ENCODE measurements at places on chromosomes 16 and 17.
A peak's percentile ranks its signal among the peaks of the same experiment; 100 is the strongest.

DNA sequence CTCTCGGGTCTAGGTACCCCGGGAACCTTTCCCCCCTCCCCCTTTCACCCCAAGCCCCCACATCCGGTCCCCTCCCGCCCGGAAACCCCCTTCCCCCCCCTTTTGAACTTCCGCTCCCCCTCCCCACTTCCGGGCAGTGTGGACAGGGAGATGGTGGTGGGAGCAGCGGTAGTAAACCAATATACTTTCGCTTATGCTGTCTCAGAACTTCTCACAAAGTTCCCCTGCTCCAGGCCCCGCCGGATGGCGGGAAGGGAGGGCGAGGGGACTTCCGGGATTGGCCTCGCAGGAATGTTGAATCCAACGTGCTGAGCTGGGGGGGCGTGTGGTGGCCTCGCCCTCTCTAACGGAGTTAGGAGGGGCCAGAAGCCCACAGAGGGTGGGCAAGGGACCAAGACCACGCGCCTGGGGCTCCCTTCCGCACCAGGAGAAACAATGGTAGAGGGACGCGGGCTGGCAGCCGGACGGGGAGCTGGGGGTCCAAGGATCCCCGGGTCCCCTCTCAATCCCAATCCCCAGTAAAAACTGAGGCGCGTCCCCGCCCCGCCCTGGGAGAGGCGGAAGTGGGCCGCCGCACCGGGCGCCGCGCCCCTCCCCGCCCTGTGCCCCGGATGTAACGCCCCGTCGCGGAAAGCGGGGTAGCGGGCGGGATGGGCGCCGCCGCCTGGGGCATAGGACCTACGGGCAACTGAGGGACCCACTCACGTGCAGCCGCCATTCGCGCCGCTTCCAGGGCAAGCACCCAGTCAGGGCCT, 742 bp downstream of the PFN1 start:
- peak; percentile 77 for DNase-seq

DNA sequence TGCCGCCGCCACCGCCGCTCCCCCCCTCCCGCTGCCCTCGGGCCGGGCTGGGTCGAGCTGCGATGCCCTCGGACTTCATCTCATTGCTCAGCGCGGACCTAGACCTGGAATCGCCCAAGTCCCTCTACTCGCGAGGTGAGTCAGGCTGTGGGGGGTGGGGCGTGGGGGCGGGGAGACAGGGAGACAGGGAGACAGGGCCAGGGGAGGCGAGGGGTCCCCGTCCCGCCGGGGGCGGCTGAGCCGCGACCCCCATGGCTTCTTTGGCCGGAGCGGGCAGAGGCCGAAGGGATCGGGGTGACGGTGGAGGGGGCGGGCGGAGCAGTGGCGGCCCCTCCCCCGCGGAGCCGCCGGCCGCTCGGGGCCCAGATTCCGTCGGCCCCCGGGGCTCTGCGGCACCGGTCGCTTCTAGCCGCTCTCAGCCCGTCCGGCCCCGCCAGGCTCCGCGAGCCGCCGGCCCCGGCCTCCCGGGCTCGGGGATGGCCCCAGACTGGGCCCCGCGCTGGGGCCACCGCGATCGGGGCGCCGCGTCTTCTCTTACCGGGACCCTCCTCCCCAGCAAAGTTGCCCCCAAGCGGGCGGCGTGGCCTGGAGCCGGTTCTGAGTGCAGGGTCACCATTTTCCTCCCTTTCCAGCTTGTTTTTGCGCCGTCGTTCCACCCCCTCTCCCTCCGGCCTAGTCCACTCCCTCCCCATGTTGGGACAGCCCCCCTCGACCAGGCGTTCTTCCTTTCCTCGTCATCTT, 644 bp downstream of the NFAT5 start:
- peak; percentile 40 for DNase-seq

DNA sequence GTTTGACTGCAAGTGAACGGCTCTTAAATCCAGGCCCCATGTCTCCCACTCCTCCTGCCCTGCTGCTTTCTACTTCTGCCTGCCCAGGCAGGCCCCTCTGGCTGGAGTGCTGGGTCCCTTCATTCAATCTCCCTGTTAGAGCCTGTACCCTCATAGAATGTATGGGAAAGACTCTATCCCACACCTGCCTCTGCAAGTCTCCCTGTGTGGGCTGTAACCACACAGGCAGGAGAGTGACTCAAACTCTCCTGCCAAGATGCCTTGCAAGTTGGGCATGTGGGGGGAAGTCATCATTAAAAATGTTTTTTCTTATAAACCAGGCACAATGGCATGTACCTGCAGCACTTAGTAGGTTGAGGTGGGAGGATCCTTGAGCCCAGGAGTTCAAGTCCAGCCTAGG, 77.5 kb downstream of the PLXDC1 start:
- DNase-seq = no peak

GRCh38 chr17:71011391-71011790, 842.1 kb downstream of the KCNJ2 start:
- no peak for DNase-seq

DNA sequence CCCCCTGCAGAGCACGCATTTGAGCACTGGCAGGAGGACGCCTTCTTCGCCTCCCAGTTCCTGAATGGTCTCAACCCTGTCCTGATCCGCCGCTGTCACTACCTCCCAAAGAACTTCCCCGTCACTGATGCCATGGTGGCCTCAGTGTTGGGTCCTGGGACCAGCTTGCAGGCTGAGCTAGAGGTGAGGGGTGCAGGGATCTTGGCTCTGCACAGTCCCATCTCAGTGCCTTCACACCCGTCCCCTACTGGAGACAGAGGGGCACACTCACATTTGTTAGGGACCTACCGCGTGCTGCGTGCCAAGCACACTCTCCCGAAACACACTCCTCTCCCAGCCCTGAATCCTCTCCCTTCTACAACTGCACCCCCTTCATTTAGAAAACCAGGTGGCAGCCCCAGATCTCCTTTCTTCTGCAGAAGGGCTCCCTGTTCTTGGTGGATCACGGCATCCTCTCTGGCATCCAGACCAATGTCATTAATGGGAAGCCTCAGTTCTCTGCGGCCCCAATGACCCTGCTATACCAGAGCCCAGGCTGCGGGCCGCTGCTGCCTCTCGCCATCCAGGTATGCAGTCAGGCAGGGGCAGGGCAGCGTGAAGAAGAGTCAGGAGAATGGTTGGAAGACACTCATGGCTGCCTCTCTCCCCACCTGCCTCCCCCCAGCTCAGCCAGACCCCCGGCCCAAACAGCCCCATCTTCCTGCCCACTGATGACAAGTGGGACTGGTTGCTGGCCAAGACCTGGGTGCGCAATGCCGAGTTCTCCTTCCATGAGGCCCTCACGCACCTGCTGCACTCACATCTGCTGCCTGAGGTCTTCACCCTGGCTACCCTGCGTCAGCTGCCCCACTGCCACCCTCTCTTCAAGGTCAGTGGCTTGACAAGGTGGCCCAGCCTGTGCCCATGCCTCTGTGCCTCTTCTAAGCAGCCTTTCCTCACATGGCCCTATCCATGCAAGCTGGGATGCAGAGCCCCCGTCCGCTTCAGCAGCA, 6.3 kb downstream of the ALOX15B start:
- no peak for DNase-seq

DNA sequence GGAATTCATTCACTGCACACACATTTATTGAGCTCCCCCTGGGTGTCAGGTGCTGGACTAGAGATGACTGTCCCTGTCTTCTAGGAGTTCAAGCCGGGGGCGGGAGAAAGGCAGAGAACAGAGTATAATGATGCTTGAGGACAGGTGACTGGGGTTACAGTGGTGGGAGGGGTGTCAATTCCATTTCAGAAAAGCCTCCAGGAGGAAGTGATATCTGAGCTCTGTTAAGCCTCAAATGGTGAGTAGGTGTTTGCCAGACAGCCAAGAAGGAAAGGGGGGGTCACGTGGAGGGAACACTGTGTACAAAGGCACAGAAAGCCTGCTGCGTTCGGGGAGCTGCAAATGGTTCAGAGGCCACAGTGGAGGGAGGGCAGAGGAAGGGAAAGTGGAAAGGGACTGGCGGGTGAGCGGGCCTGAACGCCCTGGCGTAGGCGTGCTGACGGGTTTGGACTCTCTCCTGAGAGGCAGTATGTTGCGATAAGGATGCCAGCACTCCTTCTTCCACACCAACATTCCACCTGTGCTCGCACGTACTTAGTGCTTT, 9.7 kb upstream of the NXPH3 start:
- no peak for DNase-seq

All from renal cortex interstitium (tissue), 15 donors.